Activated naive CD8-positive, alpha-beta T cell treated with anti-CD3 and anti-CD28 coated beads for 36 hours (primary cell): ENCODE measurements at places on chromosomes 5 and 9.

DNA sequence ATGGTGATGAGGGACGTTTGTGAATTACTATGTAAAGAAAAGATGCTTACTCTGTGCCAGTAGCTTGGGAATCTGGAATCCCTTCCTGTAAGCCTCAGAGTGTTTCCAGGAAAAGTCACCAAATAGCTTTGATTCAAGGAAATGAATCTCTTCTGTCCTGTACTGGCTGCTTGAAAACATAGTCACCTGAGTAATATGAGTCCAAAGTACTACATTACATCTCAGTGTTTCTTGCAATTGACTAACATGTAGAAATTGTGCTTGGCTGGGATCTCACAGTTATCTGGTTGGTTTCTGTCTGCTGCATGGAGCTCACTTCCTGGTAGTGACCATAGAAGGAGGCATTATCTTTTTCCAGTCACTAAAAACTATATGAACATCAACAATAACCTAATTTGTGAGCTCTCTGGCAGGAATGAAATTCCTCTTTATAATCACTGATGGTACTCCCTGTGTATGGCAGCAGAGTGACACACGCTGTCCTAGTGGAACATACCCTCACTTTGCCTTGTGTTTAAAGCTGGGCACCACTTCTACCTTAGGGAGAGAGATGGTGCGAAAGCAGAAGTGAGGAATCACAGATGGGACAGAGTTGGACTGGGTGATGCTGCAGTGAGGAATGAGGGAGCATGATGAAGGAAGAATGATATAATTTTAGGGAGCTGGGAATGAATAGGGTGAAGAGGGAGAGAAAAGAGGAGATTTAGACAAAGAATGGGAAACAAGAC, 568.5 kb downstream of the RAB3C start:
- no peak for DNase-seq

- no peak for DNase-seq
Measured at GRCh38 chr5:79547982-79548381, 34.0 kb upstream of the HOMER1 start.

DNA sequence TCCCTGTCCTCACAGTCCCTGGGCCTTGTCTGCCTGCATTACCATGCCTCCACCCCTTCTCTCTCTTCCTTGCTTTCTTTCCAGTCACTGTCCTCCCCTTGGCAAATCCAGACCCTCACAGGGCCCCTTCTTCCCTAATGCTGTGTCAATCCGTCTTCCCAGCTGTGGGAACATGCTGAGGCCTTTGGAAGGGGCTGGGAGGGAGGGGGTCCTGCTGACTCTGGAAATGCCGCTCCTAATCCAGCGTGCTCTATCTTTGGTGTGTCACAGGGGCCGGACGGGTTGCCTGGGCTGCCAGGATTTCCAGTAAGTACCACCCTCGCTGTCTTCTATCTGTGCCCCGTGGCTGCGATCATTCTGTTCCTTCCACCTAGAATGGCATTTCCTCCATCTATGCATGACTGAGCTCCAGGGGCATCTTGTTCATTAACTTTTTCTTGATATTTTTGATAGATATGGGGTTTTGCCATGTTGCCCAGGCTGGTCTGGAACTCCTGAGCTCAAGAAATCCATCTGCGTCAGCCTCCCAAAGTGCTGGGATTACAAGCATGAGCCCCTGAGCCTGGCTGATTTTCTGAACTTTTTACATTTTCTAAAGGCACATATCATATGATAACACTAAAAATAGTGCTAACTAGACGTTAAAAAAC, 64.5 kb upstream of the TGFBR1 start:
- DNase-seq = no peak

DNA sequence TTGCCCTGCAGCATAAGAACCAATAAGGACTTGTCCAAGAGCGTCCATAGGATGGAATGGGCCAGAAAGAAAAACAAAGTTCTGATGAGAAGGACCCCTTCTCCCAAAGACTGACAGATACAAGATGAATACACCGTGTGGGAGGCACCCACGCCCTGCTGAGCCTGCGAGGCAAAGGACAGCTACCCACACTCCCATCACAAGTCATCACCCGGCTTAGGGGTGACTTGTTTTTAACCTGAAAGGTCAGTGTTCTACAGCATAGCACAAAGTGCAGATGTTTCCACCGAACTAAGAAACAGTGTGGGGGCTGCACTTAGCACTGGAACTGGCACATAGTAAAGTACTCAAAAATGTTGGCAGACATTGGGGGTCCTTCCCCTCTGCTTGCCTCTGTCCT, 13.9 kb downstream of the TNIP1 start:
- DNase-seq = no peak
